GM23338 (cell line): ENCODE measurements at places on chromosomes 2 and 18.

DNA sequence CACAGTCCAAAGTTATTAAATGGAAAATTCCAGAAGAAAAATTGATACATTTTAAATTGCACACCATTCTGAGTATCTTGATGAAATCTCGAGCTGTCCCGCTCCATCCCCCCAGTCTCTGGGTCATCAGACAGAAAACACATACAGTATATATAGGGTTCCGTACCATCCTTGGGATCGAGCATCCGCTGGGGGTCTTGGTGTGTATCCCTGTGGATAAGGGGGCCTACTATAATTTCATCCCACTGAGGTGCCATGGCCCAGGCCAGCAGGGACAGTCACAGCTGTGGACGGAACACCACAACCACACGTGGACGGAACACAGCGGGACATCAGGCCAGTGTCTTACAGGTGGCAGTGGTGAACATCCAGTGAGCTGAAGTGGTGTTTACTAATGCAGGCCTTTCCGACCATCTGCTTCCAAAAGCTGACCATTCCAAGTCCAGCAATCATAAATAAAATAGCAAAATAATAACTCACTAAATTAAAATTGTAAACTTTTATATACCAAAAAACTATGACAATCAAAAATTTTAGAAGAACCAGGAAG, 14.0 kb downstream of the TWIST2 start:
- DNase-seq = no peak

GRCh38 chr18:77091366-77091765, 41.2 kb downstream of the MBP start:
- DNase-seq = no peak

DNA sequence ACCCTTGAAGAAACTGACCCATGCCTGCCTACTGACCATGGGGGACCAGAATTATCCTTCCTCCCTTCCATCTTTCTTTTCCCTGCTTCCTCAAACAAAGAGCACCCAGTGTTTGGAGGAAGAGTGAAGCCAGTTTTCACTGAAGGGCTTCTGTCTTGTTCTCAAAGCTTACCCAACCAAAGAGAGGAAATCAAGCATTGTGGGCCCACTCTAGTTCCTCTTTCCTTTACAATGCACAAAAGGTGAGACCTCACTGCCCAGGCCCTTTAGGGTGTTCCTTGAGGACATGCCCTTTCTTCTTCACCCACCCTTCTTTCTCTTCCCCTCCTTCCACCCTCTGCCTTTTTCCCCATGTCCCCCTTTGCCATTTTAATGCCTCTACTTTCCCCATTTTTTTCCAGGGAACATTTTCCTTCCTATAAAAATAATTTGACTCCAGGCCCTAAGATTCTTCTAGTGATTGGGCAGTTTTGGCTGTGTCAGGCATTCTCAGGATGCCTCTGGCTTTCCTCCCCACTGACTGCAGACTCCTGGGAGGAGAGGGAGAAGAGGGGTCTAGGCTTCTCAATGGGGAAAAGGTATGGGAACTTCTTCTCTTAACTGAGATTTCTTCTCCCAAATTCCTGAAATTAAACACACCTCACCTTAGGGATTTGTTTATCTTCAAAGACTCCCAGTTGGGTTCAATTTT, 126.6 kb upstream of the RMDN2 start:
- no peak for DNase-seq

DNA sequence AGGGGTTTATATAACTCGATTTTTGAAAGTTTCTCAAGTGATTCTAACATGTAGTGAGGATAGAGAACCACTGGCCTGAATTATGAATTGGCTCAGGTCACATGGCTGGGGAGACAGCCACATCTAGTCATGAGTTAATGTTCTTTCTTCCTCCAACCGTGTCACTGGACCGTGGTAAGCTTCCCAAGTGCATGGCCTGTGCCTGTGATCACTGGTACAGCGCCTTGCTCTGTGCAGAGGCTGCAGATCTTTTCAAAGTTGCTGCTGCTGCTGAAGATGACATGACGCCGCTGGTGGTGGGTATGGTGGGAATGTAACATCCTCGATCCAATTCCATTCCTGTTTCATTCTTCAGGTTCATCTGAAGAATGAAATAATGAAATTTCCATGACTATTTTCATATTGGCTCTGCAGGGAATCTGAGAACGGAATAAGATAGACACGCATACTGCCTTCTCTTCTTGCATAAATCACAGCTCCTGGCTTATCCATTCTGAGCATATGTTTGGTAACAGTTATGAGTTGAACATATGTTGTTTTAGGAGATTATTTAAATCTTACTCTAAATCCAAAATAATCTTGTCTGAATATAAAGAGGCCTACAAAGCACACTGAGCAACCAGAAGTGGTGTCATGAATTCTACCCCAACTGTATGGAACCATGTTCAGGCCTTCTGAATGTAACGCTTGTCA, 100.5 kb upstream of the THSD7B start:
- no peak for DNase-seq

GRCh38 chr2:98311771-98312545, 34.3 kb upstream of the CNGA3 start:
- DNase-seq = peak; percentile 61

DNA sequence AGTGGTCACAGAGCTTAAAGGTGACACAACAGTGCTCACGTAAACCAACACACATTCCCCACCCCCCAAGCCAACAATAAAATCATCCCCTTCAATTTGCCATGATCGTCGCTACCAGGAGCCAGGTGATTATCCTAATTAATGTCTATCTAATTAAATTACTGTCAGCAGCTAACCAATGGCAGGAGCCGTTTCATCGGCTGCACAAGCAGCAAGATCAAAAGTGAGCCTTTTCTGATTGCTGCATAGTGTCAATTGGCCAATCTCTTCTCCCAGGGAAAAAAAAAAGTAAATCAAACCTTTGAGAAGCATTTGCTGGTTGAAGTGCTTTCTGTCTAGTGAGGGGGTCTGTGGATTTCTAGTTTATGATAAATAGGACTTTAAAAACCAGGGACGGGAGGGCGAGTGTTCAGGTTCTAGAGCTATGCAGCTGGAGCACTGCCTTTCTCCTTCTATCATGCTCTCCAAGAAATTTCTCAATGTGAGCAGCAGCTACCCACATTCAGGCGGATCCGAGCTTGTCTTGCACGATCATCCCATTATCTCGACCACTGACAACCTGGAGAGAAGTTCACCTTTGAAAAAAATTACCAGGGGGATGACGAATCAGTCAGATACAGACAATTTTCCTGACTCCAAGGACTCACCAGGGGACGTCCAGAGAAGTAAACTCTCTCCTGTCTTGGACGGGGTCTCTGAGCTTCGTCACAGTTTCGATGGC, at the start of gene TBR1:
TBR1 (plus strand) TSS at position 311 of the 721 bp plus-strand sequence; CDS start at position 425, 114 bp downstream.
- peak; percentile 23 for DNase-seq

DNA sequence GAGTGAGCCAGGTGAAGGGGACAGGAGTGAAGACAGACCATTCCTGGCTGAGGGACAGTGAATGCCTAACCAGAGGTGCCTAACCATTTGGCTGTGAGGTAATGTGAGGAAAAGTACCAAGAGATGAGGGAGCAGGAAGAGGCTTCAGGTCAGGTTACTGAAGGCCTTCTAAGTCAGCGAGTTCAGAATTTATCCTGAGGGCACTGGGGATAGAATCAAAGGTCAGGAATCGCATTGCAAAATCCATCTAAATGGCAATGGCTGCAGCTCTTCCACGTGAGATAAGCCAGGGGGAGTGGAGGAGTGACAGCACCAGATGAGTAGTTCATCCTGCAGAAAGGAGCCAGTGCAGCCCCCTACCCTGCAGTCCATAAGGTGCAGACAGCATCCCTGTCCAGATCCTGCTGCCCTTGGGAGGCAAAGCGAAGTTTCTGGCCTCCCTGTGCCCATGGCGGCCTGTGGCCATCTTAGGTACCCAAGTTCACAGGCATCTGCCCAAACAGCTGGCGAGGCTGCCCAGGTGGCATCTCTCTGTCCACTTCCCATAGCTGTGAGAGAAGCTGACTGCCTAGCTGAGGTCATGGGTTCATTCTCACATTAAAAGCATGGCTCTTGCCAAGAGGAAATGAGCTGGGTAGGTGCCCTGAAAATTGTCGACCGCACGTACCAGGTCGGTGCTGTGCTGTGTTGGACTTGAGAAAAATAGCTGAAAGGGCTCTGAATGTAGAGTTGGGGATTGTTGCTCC, 49.5 kb downstream of the CYP27C1 start:
- DNase-seq = no peak

GRCh38 chr2:38619458-38620164, 16.9 kb upstream of the HNRNPLL start:
- no peak for DNase-seq

DNA sequence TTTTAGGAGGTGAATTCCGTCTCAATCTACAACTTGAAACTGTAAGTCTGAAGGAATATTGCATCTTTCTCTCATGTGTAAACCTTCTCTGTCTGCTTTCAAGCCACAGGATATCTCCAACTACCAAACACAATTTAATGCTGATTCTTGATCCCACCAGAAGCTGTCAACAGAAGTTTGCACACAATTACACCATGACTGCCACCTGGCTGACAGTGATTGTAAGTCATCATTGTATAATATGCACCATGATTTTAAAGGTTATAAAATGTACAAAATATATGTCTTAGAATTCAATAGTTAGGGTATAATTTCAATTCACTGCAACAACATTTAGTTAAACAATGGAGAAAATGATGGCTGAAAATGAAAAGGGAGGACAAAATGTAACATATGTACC, 18.4 kb downstream of the PREPL start:
- DNase-seq = peak; percentile 36

DNA sequence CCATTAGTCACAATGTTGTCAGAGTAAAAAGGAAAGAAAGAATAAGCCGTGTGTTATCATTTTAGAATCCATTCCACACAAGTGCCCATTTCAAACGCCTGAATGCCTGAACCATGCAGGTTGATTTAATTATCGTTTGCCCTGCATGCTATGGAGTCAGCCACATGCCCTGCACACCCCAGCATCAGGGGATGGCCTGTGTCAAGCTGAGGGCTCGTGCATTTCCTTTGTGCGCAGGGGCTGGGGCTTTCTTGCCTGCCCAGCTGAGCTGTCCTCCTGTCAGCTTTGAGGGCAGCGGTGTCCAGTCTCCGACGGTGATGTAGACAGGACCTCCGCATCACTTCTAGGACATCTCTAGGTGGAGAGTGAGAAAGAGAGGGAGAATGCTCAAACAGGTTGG, 200.4 kb downstream of the TSN start:
- DNase-seq = no peak

- DNase-seq = no peak
These were observed 133.2 kb downstream of the ICOS start for GRCh38 chr2:204069804-204070203.

GRCh38 chr18:72410399-72410798, 133.7 kb downstream of the CBLN2 start:
- no peak for DNase-seq

DNA sequence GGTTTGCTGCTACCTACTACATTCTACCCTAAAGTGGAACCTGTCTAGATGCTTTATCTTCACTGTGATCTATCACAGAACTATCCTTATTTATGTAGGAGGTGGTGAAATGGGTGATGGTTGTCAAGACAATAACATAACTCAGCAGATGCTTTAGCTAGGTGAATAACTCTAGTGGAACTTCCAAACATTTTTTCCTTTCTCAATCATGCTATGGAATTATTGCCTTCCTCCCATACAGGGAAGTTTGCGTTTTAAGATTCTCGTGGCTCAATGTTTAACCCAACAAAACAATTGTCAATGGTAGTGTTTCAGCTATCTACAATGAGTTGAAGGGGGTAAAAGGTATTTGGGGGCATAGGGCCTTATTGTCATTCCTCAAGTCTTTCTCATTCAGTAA, 82.6 kb upstream of the GLI2 start:
- DNase-seq = no peak

GRCh38 chr2:23791030-23791429, 135.9 kb downstream of the ATAD2B start:
- DNase-seq = no peak

- DNase-seq = no peak
These were observed 30.3 kb upstream of the B3GNT7 start for GRCh38 chr2:231364961-231365810.

- no peak for DNase-seq
These were observed 52.4 kb upstream of the STAT1 start for GRCh38 chr2:191066197-191066918.

- DNase-seq = peak; percentile 2
These were observed 37.7 kb downstream of the TRAK2 start for GRCh38 chr2:201413552-201413951.

DNA sequence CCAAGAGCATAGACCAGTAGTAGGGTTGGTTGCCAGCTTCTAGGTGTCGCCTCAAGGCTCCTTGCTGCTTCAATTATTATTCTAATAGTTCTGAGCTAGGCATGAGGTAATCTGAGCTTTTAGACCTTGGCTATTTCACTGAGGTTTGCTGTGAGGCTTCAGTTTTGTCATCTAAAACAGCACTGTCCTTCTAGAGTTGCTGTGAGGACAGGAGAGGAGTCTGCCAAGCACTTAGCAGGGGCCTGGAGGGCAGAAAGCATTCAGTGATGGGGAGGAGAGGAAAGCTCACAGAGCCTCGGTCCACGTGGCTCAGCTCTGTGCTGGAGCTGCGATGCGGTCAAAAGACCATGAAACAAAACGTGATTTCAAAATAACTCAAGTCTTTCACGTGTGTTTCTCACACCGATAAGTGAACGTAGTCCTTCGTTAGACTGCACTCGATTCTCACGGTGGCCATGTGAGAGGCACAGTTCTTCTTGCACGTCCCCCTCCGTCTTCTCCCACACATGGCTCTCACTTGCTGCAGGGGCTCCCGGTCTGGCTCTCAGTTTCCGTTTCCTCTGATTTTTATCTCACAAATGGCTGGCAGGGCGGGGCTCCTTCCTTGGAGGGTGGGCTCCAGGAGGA, 113.7 kb downstream of the B3GNT2 start:
- peak; percentile 56 for DNase-seq

DNA sequence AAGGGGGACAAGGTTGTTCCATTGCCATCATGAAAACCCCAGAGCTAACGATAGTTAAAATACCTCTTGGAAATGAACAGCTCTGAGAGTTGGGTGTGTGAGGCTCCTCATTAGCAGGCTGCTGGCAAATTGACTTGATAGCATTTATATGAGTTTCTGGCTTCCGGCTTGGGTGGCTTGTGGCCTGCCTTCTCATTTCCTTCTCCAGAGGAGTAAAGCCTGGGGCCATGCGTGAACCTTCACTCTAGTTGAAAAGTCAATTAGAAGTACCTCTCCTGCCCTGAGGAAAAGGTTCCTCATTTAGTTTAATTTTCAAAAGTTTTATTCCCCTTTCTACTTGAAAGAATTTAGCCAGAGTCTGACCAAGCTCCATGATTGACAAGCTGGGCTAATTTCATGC, 67.1 kb downstream of the MGAT5 start:
- DNase-seq = no peak

GRCh38 chr2:88261725-88262124, 91.6 kb downstream of the THNSL2 start:
- no peak for DNase-seq

- no peak for DNase-seq
These were observed 342.8 kb downstream of the DYSF start for GRCh38 chr2:71796174-71796593.

DNA sequence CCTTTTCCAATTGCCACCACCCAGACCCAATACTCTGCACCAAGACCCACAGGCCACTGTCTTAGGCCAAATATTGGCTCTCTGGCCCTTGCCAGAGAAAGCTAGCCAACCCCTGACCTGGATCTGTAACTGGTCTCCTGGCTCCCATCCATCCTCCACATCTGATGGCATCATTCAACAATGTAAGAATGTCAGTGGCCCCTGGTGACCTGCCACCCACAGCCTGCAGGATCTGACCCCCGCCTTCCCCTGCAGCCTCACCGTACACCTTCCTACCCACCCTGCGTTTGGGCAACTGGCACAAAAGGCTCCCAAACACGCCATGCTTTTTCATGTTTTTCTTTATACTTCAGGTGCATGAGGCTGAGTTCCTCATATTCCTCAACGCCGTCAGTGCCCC, 60.0 kb upstream of the ASAP2 start:
- DNase-seq = no peak

- DNase-seq = no peak
These were observed 42.0 kb upstream of the CCDC150 start for GRCh38 chr2:196597531-196597930.
